ENCODE measurements at places on chromosomes 4 and X.
A peak's percentile ranks its signal among the peaks of the same experiment; 100 is the strongest.

DNA sequence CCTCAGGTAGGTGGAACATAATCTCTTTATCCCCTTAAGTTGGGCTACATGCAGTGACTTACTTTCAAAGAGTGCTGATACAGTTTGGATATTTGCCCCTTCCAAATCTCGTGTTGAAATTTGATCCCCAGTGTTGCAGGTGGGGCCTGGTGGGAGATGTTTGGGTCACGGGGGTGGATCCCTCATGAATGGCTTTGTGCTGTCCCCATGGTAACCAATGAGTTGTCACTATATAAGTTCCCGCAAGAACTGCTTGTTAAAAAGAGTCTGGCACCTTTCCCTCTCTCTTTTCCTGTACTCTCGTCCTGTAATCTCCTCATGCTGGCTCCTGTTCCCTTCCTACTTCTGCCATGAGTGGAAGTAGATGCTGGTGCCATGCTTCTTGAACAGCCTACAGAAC lies 71.3 kb downstream of the GLRA3 start:
- DNase-seq, result no peak

GRCh38 chrX:67731061-67731460 lies 187.2 kb downstream of the AR start:
- no peak for DNase-seq

GRCh38 chr4:104330125-104330905 lies 164.4 kb downstream of the CXXC4 start:
- DNase-seq, result no peak

DNA sequence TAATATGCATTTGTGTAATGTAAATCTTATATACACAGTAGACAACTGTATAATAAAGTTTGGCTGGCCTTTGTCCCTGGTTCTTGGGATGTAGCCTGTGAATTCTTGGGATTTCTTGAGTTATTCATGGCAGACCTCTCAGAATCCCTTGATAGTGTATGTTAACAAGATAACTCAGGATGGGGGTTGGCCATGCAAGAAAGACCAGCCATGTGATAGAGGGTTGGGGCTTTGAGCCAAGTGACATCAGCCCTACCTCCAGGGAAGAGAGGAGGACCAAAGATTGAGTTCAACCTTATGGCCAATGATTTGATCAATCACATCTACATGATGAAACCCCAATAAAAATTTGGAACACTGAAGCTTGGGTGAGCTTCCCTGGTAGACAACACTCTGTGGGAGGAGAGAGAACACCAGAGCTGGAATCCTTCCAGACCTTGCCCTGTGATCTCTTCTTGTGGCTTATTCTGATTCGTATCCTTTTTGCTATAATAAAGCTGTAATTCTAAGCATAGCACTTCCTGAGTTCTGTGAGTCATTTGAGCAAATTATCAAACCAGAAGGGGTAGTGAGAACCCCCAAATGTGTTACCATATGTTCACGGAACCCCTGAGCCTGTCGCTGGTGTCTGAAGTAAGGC lies 11.3 kb downstream of the SLC2A9 start:
- DNase-seq, result peak; percentile 4

DNA sequence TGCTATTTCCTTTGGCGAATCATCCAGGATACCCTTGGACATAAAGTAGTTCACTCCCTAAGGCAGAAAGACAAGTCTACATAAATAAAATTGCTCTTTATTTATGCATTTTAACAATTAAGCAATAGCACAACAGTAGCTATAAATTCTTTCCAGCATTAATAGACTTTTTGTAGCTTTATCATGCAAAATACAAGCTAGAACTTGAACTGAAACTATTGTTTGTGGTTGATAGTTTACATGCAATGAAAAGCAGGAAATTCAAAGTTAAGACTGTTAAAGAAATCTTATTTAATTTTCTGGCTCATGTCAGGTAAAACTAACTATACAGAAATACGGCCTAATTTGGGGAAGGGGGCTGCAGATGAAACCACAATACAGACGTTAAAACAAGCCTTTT lies 42.3 kb downstream of the FBXO8 start:
- DNase-seq, result no peak
